ENCODE measurements at places on chromosomes 2 and 18. TPM values are rescaled to one million over a fixed set of nuclear protein-coding genes. Genes with fewer than 3 reads are reported as not detected.

Gene STPG4
- total RNA-seq, result not detected

Gene IL37
- 1.3 TPM for total RNA-seq

Gene TUBA4A
- 146 TPM for total RNA-seq

Gene MYCN
- 0.35 TPM for total RNA-seq

Gene RGPD3
- 0.19 TPM for total RNA-seq

Gene ZEB2
- 3.1 TPM for total RNA-seq

Gene DRC1
- total RNA-seq, result not detected

Gene CIAO1
- 128 TPM for total RNA-seq

Gene IGFBP2
- total RNA-seq, result 159 TPM

Gene GDF7
- total RNA-seq, result 0.53 TPM

Gene PROM2
- 59.7 TPM for total RNA-seq

Gene ALPI
- not detected for total RNA-seq

Gene PLEK
- 0.34 TPM for total RNA-seq

Gene GAREM2
- 0.40 TPM for total RNA-seq

Gene DYNAP
- total RNA-seq, result 38.5 TPM

Gene CHRNG
- total RNA-seq, result not detected

Gene ERFE
- 0.19 TPM for total RNA-seq

- DNase-seq, result no peak
Observed at GRCh38 chr2:204416236-204416635, 129.0 kb upstream of the PARD3B start.

- no peak for DNase-seq
Observed at GRCh38 chr2:44295633-44296359, 20.5 kb downstream of the SLC3A1 start.

DNA sequence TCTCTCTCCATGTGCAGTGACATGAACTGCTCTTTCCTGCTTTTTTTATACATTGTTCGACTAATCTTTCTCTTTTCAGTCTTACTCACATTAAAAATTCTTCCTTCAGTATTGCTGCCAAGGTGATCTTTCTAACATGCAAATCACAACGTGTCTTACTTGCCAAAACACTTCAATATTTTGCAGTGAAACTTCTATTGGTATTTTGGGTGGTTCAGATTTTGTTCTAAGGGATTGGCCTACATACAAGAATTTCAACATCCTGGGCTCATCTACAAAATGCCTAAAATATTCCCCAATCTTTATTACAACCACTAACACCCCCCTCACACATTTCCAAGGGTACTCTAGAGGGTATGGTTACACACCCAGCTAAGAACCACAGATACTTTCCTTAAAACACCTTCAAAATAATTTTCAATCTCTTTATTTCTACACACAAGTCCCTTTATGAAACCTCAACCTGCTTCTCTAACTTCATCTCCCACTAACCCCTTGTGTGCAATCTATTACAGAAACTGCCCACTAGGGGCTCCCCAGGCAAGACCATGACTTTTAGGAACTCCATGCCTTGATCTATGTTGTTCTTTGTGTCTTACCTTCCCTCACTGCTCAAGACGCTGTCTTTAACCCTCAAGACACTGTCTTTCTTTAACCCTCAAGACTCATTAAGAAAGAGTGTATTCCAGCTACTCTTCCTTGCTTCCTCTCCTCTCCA is 50.9 kb downstream of the COL3A1 start:
- DNase-seq, result no peak

DNA sequence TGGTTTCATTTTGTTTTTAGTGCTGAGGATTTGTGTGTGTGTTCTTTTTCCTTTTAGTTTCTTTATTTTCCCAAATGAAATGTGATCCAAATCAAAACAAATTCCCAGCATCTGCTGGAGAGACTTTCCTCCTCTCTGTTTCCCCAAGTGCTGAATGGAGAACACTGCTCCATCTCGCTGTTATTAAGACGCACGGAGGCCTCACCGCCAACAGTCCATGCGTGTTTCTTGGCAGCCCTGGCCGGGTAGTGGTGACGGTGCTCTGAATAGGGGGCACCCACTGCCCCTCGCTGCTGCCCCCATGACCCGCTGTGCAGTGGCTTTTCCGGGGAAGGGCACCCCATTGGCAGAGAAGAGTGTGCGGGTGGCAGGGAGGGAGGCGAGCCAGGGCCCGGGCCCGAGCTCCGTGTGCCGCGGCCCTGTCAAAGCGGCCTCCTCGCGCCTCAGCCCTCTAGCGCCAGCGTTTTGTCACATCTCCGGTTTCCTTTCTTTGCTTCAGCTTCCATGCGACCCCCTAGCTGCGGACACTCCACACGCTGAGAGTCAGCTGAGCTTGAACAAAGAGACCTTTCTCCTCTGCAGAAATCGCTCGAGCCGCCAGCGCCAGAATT is 473.7 kb upstream of the SALL3 start:
- no peak for DNase-seq

- DNase-seq, result no peak
Observed at GRCh38 chr2:239145601-239146000, 255.2 kb downstream of the HDAC4 start.

DNA sequence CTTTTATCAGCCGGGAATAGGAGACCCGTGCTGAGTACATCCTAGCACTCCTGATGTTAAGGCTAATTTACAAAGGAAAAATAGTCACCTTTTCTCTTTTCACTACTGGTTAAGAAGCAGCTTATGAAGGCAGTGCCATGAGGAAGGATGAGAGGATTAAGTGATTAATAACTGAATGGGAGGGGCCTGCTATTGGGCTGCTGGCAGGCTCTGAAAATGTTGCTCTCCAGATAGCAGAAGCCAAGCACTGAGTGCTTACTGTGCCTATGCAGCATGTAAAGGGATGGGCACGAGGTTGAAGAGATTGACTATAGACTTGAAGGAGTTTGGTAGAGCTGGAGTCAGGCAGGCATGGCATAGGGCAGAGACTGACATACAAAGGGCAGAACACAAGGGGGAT is 282.4 kb upstream of the THSD7B start:
- DNase-seq, result no peak

DNA sequence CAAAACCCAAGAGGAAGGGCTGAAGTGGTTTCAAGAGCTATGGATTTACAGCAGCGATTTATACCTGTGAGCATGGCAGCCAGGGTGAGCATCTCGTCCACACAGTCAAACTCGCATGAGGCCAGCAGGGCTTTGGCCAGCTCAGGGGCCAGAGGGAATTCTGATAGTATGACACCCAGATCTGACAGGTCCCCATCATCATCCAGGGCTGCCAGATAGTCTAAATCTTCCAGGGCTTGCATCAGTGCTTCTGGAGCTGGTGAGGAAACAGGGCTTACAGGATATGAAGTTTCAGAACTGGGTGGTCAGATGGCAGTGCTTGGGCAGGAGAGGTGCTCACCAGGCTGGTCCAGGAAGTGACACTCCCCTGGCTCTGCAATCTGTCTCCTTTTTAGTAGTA is 3.5 kb downstream of the DQX1 start:
- no peak for DNase-seq

GRCh38 chr2:62760555-62760954 is 55.0 kb downstream of the EHBP1 start:
- no peak for DNase-seq

DNA sequence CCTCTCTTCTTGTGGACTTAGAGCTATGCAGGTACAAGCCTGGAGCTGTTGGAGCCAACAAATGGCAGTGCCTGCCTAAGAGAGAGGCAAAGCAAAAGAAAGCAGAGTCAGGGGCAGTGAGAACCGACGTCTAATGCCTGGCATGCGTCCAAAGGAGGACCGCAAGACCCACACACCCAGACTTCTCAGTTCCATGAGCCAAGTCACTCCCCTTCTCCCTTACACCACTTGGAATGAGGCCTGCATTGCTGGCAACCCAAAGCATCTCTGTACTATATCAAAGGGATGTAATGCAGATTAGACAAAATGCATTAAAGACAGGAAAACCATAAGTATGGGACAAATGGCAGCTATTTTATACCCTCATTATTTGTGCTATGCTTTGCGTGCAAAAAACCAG is 49.9 kb upstream of the RNU4ATAC start:
- no peak for DNase-seq

DNA sequence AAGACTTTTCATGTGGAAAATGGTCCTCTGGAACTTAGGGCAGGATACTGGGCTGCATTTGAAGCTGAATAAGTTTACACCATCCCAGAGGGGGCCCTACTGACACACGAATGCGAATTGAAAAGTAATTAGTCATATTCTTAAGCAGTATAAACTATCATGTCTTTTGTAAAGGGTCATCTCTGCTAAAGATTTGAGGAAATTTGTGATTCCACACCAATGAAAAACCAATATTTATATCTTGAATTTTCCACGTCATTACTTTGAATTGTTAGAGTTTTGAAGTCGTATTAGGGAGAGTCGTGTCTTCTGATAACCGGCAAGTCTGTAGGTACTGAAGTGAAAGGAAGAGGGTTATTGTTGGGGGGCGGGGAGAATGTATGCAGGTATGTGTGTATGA is 4.1 kb upstream of the OTX1 start:
- DNase-seq, result no peak

GRCh38 chr18:63969942-63970808 is at the start of gene SERPINB8:
SERPINB8 (plus strand) TSS chr18:63970081; CDS start chr18:63978309, 8,228 bp downstream.
- peak; percentile 27 for DNase-seq

DNA sequence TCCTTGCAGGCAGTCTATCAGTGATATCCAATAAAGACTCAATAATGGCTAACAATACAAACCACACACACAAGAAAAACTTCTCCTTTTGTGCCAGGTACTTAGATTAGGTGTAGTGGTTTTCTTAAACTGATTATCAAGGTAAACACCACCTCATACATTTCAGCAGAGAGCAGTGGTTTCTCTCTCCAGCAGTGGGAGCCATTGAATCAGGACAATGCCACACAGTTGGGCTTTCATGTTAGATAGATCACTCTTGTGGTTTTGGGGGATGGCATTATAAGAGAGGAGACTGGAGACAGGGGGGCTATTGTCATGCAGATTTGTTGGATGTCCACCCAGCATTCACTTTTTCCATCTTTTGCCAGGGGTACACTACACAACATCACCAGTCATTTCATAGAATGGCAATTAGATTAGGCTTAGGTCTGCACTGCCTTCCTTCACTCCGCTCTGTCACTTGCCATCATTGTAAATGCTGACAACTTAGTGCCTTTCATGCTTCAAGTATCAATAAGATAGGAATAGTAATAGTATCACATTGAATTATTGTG is 13.6 kb upstream of the IRS1 start:
- no peak for DNase-seq

DNA sequence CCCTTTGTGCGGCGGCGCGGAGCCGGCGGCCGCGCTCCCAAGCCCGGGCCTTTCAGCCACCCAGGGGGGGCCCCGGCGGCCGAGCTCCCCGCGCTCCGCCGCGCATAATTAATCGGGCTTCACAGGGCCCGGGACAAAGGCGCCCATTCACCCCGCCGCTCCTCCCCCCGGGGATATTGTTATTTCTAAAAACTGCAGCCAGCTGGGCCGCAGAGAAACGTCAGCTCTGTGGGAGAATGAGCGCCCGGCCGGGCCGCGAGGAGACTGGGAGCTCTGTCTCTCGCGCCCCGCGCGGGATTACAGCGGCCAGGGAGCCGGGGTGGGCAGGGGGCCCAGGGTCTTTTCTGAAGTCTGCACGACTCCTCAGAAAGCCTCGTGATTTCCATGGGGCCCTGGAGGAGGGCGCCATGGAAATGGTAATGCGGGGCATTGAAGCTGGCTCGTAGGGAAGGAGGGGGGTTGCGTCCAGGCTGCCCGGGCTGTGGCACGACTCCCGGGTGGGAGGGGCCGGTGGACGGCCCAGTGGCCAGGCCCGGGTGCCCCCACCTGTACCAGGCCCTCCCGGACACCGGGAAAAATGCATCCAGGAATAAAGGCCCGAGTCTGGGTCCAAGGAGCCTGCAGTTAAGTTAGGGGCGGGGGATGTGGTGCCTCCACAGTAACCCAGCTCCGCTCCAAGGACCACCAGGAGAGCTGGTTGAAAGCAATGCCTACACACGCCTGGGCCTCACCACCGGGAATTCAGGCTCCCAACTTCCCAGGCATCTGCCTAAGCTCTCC is 125.3 kb downstream of the ZFP36L2 start:
- no peak for DNase-seq

GRCh38 chr18:1846640-1847039 is 724.7 kb downstream of the METTL4 start:
- no peak for DNase-seq

DNA sequence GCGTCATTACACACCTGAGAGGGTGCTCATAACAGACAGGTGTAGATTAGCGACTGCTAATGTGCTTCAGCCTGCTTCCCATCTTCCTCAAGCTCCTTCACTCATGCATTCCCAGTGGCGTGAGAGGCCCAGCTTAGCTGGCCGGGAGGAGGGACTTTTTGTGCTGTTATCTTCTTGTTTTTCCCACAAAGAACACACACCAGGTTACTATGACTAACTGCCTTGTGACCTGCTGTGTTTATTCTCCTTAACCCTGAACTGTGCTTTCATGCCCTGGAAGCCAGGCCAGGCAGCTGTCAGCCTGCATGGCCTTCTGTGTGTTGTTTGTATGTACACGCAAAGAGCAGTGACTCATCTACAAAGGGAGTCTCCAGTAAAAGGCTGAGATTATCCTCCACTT is 143.8 kb downstream of the PIEZO2 start:
- DNase-seq, result no peak

GRCh38 chr18:24986666-24987302 is 365.2 kb downstream of the ZNF521 start:
- DNase-seq, result no peak

- no peak for DNase-seq
Observed at GRCh38 chr2:32355976-32356680, 695 bp upstream of the BIRC6 start.

GRCh38 chr2:215777465-215778044 is 235.8 kb downstream of the MREG start:
- no peak for DNase-seq

DNA sequence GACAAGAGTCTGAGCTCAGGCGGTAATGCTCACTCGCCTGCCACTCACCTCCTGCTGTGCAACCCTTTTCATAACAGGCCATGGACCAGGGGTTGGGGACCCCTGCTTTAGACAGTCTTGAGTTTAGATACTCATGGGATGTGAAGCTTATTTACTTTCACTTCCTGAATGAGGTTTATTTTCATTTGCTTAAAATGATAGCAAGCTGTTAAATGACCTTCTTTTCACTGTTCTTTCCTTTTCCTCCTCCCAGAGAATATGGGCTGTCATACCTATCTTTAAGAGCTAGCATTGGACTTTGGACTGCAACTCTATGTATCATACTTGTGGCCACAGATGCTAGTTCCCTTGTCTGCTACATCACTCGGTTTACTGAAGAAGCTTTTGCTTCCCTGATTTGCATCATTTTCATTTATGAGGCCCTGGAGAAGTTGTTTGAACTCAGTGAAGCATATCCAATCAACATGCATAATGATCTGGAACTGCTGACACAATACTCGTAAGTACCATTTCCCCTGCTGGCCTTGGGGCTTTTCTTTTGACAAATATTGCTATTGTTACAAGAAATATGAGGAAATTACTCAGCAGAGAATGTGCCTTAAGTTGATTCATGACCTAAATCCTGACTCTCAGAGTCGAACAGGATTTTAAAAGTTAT is 168.5 kb downstream of the DPP4 start:
- no peak for DNase-seq

- no peak for DNase-seq
Observed at GRCh38 chr2:86482034-86482433, 40.9 kb downstream of the KDM3A start.

DNA sequence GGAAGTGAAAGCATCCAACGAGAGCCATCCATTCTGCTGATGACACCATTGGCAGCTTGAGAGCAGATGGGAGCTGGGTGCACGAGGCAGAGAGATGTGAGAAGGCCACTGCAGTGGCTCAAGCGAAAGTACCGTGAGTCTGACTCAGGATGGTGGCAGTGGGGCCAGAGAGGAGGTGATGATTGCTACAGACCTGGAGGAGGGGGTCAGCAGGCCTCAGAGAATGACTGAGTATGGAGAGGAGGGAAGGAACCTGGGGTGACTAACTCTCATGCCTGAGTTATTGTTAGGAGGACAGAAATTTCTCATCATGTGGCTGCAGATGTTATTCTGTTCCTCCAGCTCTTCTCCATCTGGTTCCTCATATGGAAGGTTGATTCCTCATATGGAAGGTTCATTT is 8.8 kb upstream of the ZBTB7C start:
- DNase-seq, result no peak

Measured in esophagus squamous epithelium (tissue), 5 donors.